Heart left ventricle (tissue), 16 donors: ENCODE measurements at places on chromosomes 7 and 10. TPM values are rescaled to one million over a fixed set of nuclear protein-coding genes. Genes with fewer than 3 reads are reported as not detected.

Gene TMEM213
- not detected for total RNA-seq

Gene SYT15B
- 1.6 TPM for total RNA-seq

GRCh38 chr7:30755384-30756154, 3.6 kb downstream of the INMT start:
- H3K36me3 ChIP-seq, result peaks cover 10% of the 10 kb centered on the region
- H3K4me1 ChIP-seq, result peaks cover 73% of the 10 kb centered on the region
- H3K27ac ChIP-seq, result peak overlapping the region; percentile 20
- DNase-seq, result peak; percentile 91

Gene SMARCD3
- total RNA-seq, result 80.1 TPM

Gene SAP25
- total RNA-seq, result 1.4 TPM

GRCh38 chr7:78683566-78683965, 769.9 kb downstream of the MAGI2 start:
- no peaks in the 10 kb centered on the region for H3K27me3 ChIP-seq
- H3K4me3 ChIP-seq, result no peak overlapping the region
- DNase-seq, result no peak
- no peak overlapping the region for H3K27ac ChIP-seq

DNA sequence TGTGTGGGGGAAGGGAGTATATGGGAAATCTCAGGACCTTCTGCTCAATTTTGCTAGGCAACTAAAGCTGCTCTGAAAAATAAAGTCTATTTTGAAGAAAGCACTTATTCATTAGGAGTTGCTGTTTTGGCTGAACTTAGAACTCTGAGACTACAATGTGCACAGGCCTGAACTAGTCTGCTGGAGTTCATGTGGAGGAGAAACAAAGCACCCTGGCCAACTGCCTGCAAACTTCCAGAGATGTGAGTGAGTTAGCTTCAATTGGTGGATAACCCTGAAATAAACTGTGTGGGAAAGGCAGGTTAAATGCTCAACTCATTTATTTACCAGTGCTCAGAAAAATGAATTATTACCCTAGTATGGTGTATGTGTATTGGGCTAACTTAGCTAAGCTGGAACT, 17.3 kb upstream of the FAM241B start:
- H3K36me3 ChIP-seq, result no peaks in the 10 kb centered on the region
- H3K27ac ChIP-seq, result no peak overlapping the region
- DNase-seq, result no peak
- H3K27me3 ChIP-seq, result peaks cover 4% of the 10 kb centered on the region
- no peak overlapping the region for H3K4me3 ChIP-seq
- no peaks in the 10 kb centered on the region for H3K4me1 ChIP-seq

Gene NPY
- not detected for total RNA-seq

DNA sequence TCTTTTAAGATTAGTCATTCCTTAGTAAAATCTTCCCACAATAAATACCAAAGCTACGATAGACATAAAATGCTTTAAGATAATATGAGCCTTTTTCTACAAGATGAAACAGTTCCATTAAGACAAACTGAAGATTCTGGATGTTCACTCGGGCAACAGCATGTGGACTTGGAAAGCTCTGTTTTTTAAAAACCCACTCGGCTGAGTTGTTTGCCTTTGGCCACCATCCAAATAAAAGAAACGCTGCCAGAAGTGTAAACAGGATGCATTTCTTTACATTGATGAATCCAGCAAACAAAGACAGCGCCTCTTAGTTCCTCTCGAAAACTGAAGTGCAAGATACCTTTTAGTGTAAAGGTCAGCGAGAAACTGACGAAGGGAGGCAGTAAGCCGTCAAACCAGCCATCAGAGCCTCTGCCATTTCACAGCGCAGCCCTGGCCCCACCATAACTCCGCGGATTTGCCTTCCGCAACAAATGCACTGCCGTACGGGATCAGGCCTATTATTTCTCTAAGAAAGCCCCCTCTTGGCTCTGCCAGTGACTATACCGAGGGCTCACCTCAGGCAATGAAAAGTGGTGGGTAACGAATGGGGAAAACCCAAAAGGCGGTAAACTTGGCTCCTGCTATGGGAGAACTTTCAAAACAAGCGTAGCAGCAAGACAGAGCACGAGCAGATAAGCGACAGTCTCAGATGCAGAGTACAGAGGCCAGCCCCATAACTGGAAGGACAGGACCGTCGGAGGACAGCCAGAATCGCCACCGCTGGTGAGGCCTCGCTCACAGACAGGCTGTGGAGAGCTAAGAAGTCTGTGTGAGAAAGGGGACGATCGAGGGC, 41.4 kb downstream of the GNA12 start:
- peaks cover 66% of the 10 kb centered on the region for H3K4me1 ChIP-seq
- no peaks in the 10 kb centered on the region for H3K36me3 ChIP-seq
- no peak for DNase-seq
- H3K4me3 ChIP-seq, result no peak overlapping the region
- peak overlapping the region; percentile 78 for H3K27ac ChIP-seq
- no peaks in the 10 kb centered on the region for H3K27me3 ChIP-seq

DNA sequence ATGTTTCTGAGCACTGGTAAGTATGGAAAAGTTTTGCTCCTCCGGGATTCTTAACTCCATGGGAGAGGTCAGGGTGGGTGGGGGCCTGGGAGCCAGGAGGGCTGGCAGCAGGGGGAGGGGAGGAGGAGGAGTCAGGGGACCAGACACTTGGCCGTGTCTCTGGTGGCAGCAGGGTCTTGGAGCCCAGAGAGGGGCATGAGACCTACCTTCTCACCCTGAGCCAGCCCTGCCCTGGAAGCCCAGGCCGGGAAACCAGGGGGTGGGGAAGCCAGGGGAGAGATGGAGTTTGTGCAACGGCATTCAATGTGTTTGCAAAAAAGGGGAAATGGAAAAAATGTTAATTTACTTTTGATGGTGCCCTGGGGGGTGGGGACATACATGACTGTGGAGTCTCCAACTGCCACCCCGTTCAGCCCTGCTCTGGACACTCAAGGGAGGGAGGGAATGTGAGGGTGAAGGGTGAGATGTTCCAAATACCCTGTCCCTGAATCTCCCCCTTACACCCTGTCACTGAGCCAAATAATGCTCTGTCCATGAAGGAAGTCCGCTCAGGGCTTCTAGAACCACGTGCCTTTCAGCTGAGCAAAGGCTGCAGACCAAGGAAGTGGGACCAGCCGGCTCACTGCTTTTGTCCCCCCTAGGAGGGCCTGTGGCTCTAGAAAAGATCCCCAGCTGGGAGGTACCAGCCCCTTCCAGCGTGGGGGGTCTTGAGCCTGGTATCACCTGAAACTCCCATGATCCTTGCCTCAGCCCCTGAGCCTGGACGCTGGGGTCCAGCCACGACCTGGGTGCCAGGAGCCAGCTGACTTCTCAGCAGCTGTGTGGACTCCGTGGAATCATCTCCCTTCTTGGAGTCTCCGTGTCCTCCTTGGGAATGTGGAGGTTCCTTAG, 48.3 kb downstream of the TMEM270 start:
- peaks cover 6% of the 10 kb centered on the region for H3K4me1 ChIP-seq
- no peaks in the 10 kb centered on the region for H3K27me3 ChIP-seq
- H3K36me3 ChIP-seq, result no peaks in the 10 kb centered on the region
- no peak overlapping the region for H3K4me3 ChIP-seq
- no peak overlapping the region for H3K27ac ChIP-seq

DNA sequence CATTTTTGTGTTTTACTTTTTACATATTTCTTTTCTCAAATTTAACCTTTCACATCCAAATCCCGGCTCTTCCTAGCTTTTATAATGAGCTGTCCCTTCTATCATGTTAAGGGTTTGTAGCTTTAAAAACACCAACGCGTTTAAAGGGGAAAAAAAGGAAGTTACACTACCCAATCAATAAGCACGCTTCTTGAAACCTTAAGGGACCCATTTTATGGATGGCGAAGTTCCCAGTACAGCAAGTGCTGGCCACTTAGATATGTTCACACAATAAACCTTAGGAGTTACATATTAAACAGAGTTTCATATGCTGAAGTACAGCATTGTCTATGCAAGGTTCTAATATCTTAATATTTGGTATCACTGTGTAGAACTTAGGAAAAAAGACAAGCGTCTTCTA, 1.8 kb downstream of the GNG11 start:
- DNase-seq, result no peak
- peaks cover 22% of the 10 kb centered on the region for H3K36me3 ChIP-seq
- H3K27me3 ChIP-seq, result no peaks in the 10 kb centered on the region
- peak overlapping the region; percentile 90 for H3K27ac ChIP-seq

GRCh38 chr10:31758495-31758894, 170.1 kb downstream of the ARHGAP12 start:
- H3K27me3 ChIP-seq, result no peaks in the 10 kb centered on the region
- no peak overlapping the region for H3K27ac ChIP-seq
- DNase-seq, result no peak
- H3K36me3 ChIP-seq, result no peaks in the 10 kb centered on the region
- peaks cover 9% of the 10 kb centered on the region for H3K4me1 ChIP-seq
